ENCODE measurements at places on chromosomes 6 and 20. TPM values are rescaled to one million over a fixed set of nuclear protein-coding genes. Genes with fewer than 3 reads are reported as not detected.
A peak's percentile ranks its signal among the peaks of the same experiment; 100 is the strongest.

- no peak for DNase-seq
Measured at GRCh38 chr6:46653439-46654195, 842 bp downstream of the SLC25A27 start.

The FAM184A gene
- polyA plus RNA-seq = 16.1 TPM

DNA sequence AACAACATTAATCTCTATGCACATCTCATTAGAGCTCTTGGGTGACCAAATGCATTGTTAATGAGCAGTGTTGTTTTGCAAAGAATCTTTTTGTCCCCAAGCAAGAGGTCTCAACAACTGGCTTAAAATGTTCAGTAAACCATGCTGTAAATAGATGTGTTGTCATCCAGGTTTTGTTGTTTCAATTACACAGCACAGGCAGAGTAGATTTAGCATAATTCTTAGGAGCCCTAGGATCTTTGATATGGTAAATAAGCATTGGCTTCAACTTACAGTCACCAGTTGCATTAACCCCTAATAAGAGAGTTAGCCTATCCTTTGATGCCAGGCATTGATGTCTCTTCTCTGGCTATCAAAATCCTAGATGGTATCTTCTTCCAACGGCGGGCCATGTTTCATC lies 23.3 kb downstream of the NUP153 start:
- no peak for DNase-seq

DNA sequence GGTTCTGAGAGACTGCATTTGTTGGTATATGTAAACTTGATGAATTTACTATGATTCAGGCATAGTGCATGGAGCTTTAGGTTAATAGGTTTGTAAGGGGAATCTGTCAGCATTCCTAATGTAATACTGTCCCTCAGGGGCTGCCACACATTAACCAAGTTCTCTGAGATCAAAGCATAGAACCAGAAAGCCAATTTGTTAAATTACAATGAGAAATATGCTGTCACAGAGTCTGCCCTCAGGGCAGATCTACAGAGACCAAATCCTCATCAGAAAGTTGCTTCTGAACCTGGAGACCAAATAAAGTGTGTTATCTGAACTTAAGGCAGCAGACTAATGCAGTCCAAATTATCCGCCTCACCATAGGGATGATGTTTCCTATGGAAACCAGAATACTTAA lies 250.8 kb upstream of the HTR1E start:
- DNase-seq = peak; percentile 11

The PDYN gene
- 0.52 TPM for polyA plus RNA-seq

- no peak for DNase-seq
Measured at GRCh38 chr20:24998121-24998520, 5.6 kb upstream of the APMAP start.

The PRKN gene
- polyA plus RNA-seq = 7.7 TPM

DNA sequence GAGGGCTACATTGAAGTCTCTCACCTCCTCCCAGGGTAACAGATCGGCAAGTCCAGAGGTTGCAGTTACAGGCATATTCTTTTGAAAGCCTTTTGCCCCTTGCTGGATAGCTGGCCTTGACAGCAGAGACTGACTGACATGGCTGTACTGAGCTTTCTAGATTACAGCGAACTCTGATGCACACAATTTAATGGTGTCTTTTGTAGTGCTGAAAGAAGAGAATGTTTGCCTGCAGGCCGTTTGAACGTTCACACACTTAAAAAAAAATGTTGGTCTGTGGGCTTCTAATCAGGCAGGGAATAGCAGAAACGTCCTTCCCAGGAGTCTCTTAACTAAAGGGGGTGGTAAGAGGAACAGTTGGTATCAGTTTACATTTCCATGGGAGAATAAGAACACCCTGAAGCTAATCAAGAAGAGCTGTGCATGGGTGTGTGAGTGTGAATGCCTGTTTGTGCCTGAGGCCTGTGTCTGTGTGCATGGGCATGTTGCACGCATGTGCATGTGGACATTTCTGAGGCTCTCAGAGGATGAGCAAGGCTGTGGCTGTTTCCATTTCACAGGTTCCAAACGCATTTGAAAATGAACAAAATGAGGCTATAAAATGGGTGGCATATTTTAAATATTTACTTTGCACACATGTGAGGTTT lies 213.9 kb upstream of the SSTR4 start:
- no peak for DNase-seq

DNA sequence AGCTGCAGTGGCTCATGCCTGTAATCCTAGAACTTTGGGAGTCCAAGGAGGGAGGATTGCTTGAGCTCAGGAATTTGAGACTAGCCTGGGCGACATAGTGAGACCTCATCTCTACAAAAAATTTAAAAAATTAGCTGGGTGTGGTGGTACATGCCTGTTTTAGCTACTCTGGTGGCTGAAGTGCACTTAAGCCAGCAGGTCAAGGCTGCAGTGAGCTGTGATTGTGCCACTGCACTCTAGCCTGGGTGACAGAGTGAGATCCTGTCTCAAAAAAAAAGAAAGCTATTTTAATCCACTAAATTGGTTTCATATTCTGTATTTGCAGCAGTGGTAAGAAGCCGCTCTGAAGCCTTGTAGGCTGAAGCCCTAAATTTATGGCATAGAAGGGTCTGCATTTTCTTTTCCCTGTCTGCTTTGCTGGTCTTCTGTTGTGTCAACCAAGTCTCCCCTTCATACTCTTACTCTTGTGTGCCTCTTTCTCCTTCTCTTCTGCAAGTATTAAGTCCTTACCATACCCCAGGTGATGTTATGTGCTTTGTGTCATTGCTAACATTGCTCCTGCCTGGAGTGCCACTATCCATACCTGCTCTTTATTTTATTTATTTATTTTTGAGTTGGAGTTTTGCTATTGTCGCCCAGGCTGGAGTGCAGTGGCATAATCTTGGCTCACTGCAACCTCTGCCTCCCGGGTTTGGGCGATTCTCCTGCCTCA lies 70.9 kb downstream of the MYO6 start:
- DNase-seq = no peak

The BHLHE23 gene
- not detected for polyA plus RNA-seq

DNA sequence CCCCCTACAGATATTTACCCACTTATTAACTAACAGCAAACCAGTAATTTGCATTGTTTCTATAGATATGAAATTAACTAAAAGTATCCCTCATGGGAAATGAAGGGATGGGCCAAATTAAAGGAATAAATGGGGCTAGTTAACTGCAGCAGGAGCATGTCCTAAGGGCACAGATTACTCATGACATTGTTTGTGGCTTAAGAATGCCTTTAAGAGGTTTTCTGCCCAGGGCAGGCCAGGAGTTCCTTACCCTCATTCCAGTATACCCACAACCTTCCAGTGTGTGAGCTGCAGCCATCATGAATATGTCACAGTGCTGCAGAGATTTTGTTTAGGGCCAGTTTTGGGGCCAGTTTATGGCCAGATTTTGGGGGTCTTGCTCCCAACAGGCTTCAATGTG lies 1101.9 kb downstream of the PRIM2 start:
- DNase-seq = no peak

The FGD2 gene
- polyA plus RNA-seq = 2.5 TPM

DNA sequence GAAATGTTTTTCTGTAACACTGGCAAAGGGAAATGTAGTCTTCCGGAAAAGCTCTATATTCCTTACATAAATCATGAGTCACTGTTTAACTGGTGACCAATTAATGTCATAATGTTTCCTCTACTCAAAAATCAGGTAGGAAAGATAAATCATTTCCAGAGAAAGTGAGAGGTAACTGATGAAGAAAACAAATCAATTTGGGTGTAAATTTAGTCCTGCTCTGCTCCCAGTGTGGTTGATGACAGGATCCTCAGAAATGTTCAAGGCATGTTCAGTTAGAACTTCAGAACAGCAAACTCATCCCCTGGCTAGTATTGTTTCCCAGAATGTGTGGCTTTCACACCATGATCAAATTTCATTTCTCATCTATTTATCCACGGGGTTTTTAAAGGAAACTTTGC lies 38.8 kb upstream of the SPACA1 start:
- no peak for DNase-seq

The LHFPL5 gene
- polyA plus RNA-seq = not detected

- DNase-seq = no peak
Measured at GRCh38 chr6:167336844-167337630, 12.2 kb downstream of the TTLL2 start.

The MAD2L1BP gene
- 25.7 TPM for polyA plus RNA-seq

DNA sequence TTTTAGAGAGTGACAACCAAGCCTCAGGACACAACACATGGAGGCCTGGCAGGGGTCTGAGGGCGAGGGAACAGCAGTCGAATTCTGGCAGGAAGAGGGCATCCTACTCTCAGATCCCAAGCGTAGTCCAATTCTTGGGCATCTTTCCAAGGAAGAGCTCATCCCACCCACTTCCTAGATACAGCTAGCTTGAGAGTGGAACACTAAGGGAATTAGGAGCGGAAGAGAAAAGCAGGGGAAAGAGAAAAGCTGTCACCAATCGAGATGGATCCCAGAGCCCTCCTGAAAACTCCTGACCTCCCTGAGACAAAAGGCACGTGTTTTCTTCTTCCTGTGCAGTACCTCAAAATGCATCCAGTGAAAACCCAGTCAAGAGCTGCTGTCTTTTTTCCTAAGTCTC lies 67.1 kb downstream of the GFOD1 start:
- DNase-seq = no peak

The STMND1 gene
- polyA plus RNA-seq = 0.90 TPM

The NR2E1 gene
- not detected for polyA plus RNA-seq

- DNase-seq = no peak
Measured at GRCh38 chr6:110422444-110422822, 7.1 kb upstream of the DDO start.

DNA sequence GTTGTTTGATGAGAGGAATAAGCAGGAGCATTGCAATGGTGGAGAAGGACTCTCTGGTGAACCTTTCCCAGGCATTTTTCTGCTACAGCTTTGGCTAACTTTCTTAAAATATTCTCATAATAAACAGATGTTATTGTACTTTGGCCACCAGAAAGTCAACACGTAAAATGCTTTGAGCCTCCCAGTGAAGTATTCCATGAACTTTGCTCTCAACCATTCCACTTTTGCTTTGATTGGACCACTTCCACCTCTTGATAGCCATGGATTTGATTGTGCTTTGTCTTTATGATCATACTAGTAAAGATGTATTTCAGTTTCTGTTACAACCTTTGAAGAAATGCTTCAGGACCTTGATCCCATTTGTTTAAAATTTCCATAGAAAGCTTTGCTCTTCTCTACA lies 241.1 kb downstream of the TENT5A start:
- DNase-seq = no peak
